Activated CD4-positive, alpha-beta T cell treated with anti-CD3 and anti-CD28 coated beads, Interleukin-2, amount 50 U/mL, for 48 hours (primary cell): ENCODE measurements at places on chromosomes 16 and 17.

- no peak for DNase-seq
Observed at GRCh38 chr17:63514477-63514876, 8.7 kb upstream of the KCNH6 start.

DNA sequence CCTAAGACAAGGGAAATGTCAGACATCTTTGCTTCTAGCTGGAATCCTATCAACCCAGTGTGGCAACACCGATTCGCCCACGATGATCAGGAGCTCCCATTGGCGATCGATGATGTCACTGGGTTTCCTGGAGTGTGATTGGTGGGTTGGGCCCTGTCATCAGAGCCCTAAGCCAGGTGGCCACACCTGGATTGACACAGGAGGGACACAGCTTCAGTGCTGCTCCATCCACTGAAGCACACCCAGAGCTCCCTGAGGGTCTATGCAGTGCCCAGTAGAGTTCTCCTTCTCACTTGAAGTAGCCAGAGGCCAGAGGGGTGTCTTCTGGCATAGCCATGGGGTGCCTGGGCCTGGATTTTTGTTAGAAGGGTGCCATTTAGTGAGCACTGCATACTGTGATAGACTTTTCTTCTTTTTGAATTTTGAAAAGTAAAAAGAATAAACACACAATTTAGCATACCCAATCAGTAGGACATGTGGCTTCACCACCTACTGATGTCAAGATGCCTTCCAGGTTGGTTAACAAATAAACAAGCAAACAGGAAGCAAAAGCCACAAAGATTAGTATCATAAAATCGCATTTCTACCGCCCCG, 77.6 kb downstream of the CMIP start:
- DNase-seq, result no peak

- DNase-seq, result no peak
Observed at GRCh38 chr17:68783861-68784260, 171.3 kb downstream of the ABCA8 start.

GRCh38 chr17:61402978-61403800, 3.5 kb downstream of the TBX2 start:
- DNase-seq, result no peak

DNA sequence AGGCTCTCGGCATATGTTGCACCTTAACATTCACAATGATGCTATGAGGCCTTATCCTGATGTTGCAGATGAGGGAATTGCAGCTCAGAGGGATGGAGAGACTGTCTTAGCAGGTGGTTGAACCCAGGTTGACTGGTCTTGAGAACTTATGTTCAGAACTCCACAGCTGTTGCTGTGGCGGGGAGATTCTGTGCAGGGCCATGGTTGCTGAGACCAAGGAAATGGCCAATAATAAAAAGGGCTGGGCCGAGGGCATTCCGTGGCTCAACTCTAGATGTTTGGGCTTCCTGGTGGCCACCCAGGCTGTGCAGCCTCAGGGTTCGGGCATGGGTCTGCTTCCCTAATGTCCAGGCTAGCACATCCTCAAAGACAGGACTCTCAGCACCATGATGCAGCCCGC, 5.9 kb downstream of the KSR1 start:
- DNase-seq, result no peak

DNA sequence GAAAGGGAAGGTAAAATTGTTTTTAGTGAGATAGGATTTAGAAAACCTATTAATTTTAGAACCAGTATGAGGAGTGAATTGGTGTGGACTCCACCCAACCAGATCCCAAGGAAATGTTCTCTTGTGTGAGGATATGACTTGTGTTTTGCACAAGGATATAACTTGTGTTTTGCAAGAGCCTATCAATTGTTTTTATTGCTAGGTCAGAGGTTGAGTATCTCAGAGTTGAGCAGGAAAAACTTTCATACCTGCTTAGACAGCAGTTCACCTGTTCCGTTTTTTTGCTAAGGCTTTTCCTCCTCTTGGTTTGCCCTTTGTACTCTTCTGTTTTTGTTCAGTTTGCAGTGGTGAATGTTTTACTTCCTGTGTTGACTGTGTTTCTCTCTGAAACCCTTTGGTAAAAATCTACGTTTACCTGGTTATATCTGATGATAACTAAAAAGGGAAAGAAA, 5.1 kb downstream of the NBR1 start:
- DNase-seq, result no peak

DNA sequence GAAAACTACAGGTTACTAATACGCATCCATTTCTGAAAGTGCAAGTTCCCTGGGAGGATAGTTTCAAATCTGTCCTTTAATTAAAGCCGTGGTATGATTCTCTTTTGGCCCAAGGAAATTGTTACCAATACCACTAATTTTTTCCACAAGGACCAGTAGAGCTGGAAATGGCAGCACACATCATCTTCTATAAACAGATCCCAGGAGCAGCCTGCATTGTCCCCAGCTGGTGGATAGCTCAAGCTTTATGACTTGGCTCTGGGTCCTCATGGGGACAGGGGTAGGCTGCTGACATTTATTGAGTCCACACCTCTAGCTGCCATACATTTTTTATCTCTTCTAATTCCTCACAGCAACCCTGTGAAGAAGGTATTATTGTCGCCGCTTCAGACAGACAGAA, 35.8 kb upstream of the BHLHA9 start:
- DNase-seq, result no peak

- no peak for DNase-seq
Observed at GRCh38 chr17:1920948-1921351, 91.1 kb downstream of the RPA1 start.

- DNase-seq, result no peak
Observed at GRCh38 chr16:49085686-49086085, 196.0 kb downstream of the CBLN1 start.

GRCh38 chr17:57766318-57766943, 21.3 kb upstream of the CCDC182 start:
- no peak for DNase-seq

DNA sequence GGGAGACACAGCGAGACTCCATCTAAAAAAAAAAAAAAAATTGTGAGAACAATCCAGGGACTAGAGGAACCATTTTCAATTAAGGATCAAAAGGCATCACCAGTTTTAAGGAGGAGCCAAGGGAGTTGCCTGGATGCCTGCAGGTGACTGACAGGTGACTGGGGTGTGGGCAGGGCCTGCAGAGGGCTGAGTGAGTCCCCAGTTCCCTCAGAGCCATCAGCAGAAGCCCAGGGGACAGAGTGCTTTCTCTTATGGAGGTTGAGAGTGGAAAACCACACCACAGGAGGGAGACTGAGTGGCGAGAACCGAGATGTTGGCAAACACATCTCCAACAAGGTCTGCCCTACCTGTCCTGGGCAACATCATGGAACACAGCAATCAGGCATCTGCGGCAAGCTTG, 27.1 kb upstream of the CREBBP start:
- no peak for DNase-seq

- DNase-seq, result no peak
Observed at GRCh38 chr17:59954856-59955255, 9.7 kb downstream of the RNFT1 start.

GRCh38 chr16:57804111-57804837, 2.0 kb upstream of the KIFC3 start:
- no peak for DNase-seq

DNA sequence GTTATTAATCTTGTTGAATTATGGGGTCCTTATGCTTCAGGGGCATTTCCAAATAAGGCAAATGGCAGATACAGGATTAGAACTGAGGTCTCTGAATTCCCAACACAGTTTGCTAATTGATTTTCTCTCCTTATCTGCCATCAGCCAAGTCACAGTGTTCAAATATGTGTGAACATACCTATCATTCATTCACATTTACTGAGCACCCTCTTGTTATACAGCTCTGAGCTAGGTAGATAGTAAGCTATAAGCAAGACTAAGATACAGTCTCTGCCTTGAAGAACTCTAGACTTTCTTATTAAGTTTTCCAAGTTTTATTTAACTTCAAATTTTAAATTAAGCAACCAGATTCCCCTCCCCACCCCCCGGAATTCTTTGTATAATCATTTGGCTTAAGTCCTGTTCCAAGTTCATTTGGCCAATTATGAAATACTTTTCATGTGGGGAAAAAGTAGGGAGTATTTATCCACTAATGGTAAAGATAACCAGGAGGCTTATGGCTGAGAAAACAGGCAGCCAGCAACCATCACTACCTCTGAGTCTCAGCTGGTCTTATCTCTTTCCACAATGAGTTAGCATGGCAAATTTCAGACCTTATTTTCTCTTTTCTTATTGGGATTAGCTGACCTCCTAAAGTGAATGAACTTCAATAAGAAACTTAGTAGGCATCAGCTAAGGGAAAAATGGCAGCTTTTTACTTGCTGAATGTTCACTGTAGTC, 31.4 kb upstream of the CORO6 start:
- DNase-seq, result no peak

- peak; percentile 29 for DNase-seq
Observed at GRCh38 chr17:40452216-40452787, 9.1 kb downstream of the IGFBP4 start.

GRCh38 chr17:59520251-59520650, 45.2 kb upstream of the DHX40 start:
- DNase-seq, result no peak

- DNase-seq, result no peak
Observed at GRCh38 chr17:56432443-56432842, 161.1 kb upstream of the NOG start.

DNA sequence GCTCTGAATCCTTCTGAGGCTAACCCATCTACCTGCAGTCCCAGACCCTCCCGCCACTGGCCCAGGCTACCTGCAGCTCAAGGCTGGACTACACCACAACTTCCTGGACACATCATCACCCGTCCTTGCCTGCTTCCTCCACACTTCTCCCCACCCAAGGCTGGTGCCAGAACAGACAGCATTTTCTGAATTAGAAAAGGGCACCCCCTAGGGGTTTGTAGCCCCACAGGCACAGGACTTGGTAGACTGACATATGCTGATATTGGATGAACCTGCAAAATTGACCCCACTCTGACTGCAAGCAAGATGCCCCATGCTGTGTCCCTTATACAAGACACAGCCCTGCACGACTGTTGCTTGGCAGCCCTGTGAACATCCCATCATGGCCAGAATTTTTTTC, 271.5 kb upstream of the C16orf82 start:
- no peak for DNase-seq

DNA sequence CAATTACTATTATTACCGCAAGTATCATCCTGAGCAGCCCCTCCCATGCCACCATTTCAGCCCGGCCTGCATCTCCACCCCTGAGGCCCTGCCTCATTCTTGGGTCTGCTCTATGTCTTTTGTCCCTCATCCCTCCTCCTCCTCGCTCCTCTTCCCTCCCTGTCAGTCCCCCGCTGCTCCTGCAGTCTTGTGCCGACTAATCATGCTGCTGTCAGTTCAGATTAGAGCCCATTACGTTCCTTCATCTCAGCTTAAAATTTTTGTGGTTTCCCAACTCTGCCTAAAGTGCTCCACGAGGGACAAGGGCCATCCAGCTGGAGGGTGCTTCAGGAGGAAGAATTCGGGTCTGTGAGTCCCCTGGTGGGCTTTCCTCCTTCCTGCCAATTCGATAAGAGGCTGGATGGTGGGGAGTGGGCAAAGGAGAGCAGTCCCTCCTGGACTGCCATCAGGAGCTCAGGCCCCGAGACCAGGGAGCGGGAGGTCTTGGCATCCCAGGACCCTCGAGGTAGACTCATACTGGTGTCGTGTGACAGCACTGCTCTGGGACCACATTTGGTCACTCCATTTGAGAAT, 32.9 kb upstream of the GOSR2 start:
- no peak for DNase-seq

GRCh38 chr16:54090602-54091001, 196.0 kb downstream of the IRX3 start:
- no peak for DNase-seq

- DNase-seq, result no peak
Observed at GRCh38 chr17:34493917-34494316, 85.5 kb upstream of the TMEM132E start.

GRCh38 chr17:53807286-53807685, 15.4 kb upstream of the KIF2B start:
- DNase-seq, result no peak

- no peak for DNase-seq
Observed at GRCh38 chr17:8227238-8227581, 16.8 kb upstream of the AURKB start.

GRCh38 chr16:1208239-1208830, 16.7 kb downstream of the TPSG1 start:
- peak; percentile 13 for DNase-seq

GRCh38 chr16:23901178-23902033, 65.6 kb downstream of the PRKCB start:
- DNase-seq, result no peak

GRCh38 chr16:54505549-54506213, 219.1 kb upstream of the IRX3 start:
- DNase-seq, result no peak

DNA sequence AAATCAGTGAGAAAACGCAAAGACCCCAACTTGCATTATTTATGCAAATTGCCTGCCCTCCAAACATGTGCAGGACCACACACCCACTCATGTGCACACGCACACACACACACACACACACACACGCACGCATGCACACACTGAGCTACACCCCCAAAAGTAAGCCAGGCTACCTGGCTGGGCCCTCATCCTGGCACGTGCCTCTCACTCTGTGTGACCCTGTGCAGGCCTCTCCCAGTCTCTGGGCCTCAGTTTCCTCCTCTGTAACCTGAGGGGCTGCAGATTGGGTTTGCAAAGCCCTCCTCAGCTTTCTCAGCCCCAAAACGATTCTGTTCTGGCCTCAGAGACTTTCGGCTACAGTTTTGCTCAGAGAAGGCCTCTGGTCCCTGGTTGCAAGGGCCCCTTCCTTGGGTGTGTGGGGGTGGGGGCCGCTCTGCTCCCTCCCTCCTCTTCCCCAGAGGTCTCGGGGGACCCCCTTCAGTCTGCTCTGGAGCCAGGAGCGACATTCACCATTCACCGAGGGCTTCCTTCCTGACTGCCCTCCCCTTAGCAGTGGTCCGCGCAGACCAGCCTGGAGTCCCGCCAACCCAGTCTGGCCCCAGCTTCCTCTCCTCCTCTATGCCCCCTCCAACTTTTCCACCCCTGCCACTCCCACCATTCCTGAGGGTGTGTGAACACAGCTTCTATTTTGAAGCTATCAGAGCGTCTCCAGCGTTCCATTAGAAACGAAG, 5.4 kb upstream of the PIK3R6 start:
- DNase-seq, result no peak

- no peak for DNase-seq
Observed at GRCh38 chr16:4136229-4136813, 20.1 kb upstream of the ADCY9 start.

- no peak for DNase-seq
Observed at GRCh38 chr17:48604770-48605329, at the start of gene HOXB6. HOXB6 (minus strand) TSS chr17:48604986; CDS start chr17:48598150, 6,836 bp downstream.

DNA sequence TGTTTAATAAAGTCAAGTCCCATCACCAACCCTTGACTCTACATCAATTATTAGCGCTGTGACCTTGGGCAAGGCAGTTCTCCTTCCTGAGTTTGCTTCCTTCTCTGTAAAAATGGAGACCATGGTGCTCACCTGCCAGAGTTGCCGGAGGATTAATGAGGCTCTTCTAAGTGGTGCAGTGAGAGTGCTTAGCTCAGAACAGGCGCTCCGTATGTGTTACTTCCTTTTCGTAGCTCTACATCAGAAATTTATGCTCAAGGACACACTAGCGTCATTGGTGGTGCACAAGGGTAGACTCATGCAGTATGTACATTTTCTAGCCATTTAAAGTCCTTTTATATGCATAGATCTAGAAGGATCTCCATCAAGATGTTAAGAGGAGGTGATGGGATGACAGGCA, 17.4 kb upstream of the CMIP start:
- DNase-seq, result no peak
